A549 treated with AZD2906 at 1 μM for 4 hours (cell line): ENCODE measurements at places on chromosomes 1 and 21. TPM values are rescaled to one million over a fixed set of nuclear protein-coding genes. Genes with fewer than 3 reads are reported as not detected.

The COL11A1 gene
- total RNA-seq = 1.3 to 2.6 TPM (median 2.4 TPM) in 5 replicates

The LCA5L gene
- 0.81 to 1.5 TPM (median 1.0 TPM) in 5 replicates for total RNA-seq

The RNF186 gene
- total RNA-seq = not detected in 5 replicates

The C1orf105 gene
- total RNA-seq = 0.15 TPM in 1 of 5 replicates, not detected in the others

The PTGS2 gene
- 3.4 to 5.3 TPM (median 5.1 TPM) in 5 replicates for total RNA-seq

The IQGAP3 gene
- total RNA-seq = 13.7 to 19.1 TPM (median 15.6 TPM) in 5 replicates

The CFAP141 gene
- total RNA-seq = 0.37 TPM in 1 of 5 replicates, not detected in the others

The KPNA6 gene
- 12.7 to 18.2 TPM (median 13.8 TPM) in 5 replicates for total RNA-seq

The HEYL gene
- 3.1 to 3.5 TPM (median 3.4 TPM) in 5 replicates for total RNA-seq

The ACTN2 gene
- 0.01 to 0.09 TPM (median 0.06 TPM) in 4 of 5 replicates, not detected in the other for total RNA-seq

The KRTAP21-2 gene
- total RNA-seq = not detected in 5 replicates

The MSH4 gene
- total RNA-seq = 0.02 TPM in 2 of 5 replicates, not detected in the others

The ANXA9 gene
- 0.56 to 1.0 TPM (median 0.72 TPM) in 5 replicates for total RNA-seq
